ENCODE measurements at places on chromosomes 1 and 21.

DNA sequence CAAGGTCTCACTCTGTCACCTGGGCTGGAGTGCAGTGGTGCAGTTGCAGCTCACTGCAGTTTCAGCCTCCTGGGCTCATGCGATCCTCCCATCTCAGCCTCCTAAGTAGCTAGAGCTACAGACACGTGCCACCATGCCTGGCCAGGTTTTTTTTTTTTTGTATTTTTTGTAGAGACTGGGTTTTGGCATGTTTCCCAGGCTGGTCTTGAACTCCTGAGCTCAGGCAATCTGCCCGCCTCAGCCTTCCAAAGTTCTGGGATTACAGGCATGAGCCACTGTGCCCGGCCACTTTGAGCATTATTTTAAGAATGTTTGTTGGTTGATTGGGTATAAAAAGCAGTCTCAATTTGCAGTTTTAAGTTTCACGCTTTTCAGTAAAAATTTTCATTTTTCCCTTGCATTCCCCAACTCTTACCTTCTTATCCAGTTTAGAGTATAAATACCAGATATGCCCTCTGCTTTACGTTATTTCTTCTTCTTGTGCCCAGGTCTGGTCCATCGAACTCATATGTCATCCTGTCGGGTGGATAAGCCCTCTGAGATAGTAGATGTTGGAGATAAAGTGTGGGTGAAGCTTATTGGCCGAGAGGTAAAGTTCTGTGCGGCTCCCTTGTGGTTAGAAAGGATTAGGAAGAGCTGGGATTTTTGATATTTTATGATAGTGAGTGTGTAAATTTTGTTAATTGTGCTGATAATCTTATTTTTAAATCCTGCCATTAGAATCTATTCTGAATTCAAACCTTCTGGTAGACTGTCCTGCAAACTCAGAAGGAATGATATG is 36.0 kb downstream of the FABP3 start:
- no peak for DNase-seq

- no peak for DNase-seq
Measured at GRCh38 chr1:65049941-65050713, 83.8 kb upstream of the JAK1 start.

- no peak for DNase-seq
Measured at GRCh38 chr1:1672181-1672965, 13.6 kb upstream of the CDK11B start.

GRCh38 chr1:209586221-209586740 is 2.8 kb downstream of the CAMK1G start:
- no peak for DNase-seq

- no peak for DNase-seq
Measured at GRCh38 chr21:36976882-36977651, 10.6 kb upstream of the HLCS start.
